ENCODE measurements at places on chromosomes 3 and 15.
A peak's percentile ranks its signal among the peaks of the same experiment; 100 is the strongest.

DNA sequence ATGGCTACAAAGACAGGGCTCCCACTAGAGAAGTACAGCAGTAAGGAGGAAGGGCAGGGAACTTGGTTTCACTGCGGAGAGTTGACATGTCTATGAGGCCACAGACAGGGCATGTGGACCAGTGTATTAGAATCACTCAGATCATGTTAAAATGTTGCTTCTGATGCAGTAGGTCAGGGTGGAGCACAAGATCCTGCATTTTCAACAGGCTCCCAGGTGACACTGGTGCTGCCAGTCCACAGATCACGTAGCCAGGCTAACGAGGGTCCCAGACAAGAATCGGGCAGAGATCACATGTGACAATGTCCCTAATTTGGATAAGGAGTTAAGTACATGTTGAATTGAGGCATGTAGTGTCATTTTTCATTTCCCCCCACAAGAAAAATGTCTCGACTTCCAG lies 73.6 kb downstream of the SPSB4 start:
- no peak for DNase-seq

- DNase-seq, result peak; percentile 63
Measured at GRCh38 chr3:108096532-108097321, 5.9 kb upstream of the CD47 start.

DNA sequence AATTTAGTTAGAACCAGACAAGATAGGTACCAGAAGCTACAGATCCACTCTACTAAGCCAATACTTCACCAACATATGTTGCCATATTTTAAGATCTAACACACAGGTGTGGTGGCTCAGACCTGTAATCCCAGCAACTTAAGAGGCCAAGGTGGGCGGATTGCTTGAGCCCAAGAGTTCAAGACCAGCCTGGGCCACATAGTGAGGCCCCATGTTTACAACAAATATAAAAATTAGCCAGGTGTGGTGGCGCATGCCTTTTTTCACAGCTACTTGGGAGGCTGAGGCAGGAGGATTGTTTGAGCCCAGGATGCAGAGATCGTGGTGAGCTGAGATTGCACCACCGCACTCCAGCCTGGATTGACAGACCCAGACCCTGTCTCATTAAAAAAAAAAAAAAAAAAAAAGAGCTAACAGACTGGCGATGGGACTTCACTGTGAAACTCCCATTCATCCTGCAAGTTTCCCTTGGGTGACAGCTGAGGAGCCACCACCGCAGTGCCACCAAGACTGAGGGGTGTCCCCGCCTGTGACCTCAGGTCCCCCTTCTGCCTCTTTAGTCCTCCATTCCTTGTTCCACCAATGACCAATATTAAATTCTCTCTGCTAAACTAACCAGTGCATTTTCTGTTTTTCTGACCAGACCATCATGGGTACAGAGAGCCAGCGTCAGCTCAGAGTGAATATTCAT lies 163.3 kb downstream of the OR4M2 start:
- DNase-seq, result no peak

DNA sequence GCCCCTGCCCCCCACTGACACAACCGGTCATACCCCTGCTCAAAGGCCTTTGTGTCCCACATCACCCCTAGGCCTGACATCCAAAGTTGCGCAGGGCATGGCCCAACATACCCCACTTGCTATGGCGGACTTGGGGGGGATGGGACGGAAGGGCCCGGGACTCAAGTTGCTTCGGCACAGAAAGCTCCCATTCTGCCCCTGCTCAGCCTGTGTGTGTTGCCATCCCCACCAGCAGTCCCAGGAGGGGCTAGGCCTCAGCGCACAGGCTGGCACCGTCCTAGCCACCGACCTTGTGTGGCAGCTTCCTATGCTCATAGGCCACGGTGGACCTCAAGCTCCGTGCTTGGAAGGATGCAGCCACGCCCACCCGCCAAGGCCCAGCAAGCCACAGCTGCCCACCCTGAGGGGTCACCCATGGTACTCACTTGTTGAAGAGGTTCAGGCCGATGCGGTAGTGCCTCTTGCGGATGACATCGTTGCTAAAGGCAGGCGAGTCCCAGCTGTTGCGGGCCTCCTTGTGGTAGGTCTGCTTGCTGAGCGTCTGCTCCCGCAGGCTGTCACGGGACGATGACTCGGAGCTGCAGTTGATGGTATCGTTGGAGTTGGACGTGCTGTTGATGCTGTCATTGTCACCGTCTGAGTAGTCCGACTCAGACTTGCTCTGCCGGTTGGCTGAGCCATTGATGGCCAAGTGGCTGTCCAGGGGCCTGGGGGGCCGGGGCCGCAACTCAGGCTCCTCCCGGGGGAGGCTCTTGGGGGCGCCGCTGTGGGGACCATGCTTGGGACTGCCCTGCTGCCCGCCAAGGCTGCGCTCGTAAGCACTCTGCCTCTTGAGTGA lies 93.9 kb upstream of the RPL32 start:
- no peak for DNase-seq

GRCh38 chr3:173993299-173993698 lies 595.8 kb downstream of the NLGN1 start:
- peak; percentile 33 for DNase-seq

DNA sequence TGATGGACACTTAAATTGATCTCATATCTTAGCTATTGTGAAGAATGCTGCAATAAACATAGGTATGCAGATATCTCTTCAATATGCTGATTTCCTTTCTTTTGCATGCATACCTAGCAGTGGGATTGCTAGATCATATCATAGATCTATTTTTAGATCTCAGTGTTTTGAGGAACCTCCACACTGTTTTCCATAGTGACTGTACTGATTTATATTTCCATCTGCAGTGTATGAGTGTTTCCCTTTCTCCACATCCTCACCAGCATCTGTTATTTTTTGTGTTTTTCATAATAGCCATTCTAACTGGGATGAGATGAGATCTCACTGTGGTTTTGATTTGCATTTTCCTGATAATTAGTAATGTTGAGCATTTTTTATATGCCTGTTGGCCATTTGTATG lies 17.1 kb upstream of the RASA2 start:
- no peak for DNase-seq

- DNase-seq, result no peak
Measured at GRCh38 chr15:68593828-68594532, 15.2 kb downstream of the CORO2B start.

DNA sequence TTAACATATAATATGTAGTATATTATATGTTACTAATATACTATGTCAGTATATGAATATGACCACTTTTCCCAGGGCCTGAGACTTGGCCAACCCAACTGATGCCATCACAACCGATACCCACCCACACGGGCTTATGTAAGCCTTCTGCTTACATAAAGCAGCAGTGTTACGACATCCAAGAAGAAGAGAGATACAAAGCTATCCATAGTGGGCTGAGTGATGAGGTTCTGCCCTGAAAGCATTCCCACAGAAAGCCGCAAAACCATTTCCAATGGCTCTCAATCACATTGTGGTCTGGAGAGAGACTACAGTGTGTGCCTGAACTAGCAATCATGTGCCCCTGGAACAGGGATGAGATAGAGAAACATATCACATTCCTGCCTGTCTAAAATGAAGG lies 177.9 kb downstream of the PLOD2 start:
- DNase-seq, result peak; percentile 22

- no peak for DNase-seq
Measured at GRCh38 chr3:193145248-193145647, 95.8 kb upstream of the PLAAT1 start.

DNA sequence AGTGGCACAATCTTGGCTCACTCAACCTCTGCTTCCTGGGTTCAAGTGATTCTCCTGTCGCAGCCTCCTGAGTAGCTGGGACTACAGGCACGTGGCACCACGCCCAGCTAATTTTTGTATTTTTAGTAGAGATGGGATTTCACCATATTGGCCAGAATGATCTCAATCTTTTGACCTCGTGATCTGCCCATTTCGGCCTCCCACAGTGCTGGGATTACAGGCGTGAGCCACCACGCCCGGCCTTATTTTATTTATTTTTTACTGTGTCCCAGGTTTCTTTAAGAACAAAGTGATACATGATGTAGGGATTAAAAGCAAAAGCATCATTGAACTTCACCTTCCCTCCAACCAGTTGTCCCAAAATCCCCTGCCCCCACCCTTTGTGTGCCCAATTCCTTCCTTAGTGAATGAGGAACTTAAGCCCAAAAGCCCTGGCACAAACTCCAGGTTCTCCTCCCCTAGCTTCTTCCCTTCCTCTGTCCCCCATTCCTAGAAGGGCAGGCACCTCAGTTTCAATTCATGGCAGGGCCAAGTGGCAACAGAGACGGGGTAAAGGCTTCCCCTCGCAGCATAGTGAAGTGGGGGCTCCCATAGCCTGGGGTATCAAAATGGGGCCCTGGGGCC lies 23.7 kb upstream of the RPN1 start:
- no peak for DNase-seq

DNA sequence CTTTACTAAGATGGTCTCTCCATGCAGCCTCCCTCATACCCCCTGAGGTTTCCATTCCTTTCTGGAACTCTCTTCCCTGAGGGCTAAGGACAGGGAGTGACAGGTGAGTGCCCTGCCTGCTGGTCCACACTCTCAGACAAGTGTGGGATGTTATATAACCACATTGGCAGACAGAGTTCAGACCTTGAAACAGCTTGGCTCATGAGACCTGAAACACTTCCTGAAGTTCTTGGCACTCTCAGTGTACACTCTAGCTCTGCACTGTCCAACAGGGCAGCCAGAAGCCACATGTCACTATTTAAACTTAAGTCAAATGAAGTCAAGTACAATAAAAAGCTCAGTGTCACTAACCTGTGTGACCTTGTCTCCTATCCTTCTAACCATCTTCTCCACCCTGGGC lies 188.5 kb downstream of the ZNF621 start:
- DNase-seq, result no peak

DNA sequence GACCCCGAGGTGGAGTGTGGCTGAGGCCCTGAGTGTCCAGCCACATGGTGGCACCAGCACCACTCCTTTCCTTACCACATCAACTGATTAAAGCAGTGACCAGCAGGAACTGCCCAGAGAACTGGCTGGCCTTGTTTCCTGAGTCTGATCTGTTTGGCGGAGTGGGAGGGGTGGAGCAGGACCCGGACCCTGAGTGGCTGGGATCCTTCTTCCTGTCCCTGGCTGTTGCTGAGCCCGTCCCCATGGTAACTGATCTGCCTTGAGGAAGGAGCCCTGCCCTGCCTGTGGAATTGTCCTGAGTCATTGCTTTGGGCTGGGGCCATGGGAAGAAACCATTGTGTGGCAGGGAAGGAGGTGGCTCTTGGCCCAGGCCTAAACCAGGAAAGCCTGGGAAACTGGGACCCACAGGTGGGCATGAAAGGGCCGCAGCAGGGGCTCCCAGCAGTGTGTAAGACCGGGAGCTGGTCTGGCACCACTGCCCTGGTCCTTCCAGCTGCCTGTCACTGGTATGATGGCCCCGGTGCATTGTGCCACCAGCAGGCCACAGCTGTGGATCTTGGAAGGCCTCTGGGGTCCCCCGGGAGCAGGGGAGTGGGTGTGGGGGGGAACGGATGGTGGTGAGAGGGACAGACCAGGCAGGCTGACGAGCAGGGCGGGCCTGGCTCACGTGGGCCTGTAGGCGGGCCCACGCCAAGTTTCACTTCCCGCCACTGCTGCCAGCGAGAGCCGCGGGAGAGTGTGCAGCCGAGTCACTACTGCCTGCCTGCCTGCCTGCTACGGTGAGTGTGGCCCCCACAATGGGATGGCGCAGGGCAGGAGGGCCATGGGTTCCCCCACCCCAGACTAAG lies 19.2 kb downstream of the ATRIP start:
- peak; percentile 100 for DNase-seq

GRCh38 chr3:194806991-194807630 lies 121.4 kb downstream of the FAM43A start:
- peak; percentile 85 for DNase-seq

DNA sequence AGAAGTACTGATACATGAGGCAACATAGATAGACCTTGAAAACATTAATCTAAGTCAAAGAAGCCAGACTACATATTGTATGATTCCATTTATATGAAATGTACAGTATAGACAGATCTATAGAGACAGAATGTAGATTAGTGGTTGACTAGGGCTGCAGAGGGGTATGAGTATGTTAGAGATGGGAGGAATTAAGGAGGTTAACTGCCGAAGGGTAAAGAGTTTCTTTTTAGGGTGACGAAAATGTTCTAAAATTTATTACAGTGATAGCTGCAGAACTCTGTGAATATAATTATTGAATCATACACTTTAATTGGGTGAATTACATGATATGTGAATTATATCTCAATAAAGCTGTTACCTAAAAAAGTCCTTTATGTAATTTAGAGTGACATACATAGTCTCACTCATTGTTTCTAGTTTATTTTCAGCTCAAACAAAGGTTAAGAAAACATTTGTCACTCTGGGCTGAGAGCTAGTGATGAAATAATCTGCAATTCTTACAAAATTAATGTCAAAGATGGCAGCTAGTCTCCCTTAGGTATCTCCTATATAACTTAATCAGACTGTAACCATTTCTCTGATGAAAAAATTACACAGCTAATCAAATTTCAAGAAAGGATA lies 61.4 kb downstream of the DENND4A start:
- DNase-seq, result peak; percentile 24

- DNase-seq, result no peak
Measured at GRCh38 chr3:172030181-172030580, 9.2 kb upstream of the FNDC3B start.

DNA sequence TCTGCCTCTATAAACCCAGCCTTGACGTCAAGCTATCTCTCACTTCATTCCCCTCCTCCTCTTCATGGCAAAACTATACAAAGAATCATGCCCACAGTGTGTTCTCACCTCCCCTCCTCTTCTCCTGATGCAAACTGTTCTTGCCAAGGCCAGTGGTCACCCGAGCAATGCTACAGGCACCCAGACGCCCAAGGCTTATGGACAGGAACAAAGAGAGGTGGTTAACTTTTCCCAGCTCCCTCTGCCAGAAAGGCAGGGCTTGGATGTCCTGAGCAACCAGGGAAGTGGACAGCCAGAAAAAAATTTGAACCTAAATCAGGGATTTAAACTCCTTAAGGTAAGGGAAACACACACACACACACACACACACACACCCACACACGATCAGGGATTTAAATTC lies 5.1 kb downstream of the SLC41A3 start:
- DNase-seq, result no peak

- peak; percentile 3 for DNase-seq
Measured at GRCh38 chr15:53536479-53537120, 222.9 kb downstream of the WDR72 start.

DNA sequence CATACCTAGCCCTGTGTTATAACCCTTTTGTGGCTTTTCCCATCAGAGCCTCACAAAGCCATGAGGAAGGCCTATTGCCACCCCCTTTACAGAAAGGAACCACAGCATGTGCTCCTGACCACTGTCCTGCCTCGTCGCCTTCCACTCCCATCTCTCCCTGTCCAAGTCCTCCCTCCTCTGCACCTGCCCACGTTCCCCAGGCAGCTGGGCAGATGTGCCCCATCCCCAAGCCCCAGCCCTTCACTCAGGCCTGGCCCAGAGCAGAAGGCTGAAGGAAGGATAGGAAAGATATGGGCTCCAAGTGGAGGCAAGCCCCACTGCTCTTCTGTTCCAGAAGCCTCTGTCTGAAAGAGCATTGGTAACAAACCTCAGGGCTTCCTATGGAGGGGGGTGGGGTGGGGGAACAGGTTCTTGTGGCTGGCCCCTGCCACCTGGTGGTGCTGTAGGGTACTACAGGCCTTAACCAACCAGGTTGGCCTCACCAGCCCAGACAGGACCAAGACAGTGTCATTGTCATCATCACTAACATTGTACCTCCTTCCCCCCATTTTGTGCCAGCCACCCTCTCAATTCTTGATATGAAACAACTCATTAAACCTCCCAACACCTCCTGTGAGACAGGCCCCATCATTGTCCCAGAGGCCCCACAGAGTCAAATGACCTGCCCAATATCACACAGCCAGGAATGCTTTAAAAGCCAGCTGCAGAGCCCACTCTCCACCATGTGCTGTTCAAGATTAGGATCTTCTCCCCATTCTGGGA lies 10.0 kb downstream of the POC1A start:
- DNase-seq, result peak; percentile 88

GRCh38 chr3:108474581-108474980 lies 35.8 kb downstream of the MYH15 start:
- DNase-seq, result no peak

Measured in epithelial cell of esophagus (primary cell).